SHP77 treated with DMSO at 0.1 percent for 48 hours (cell line): ENCODE measurements at places on chromosomes 4 and X.
A peak's percentile ranks its signal among the peaks of the same experiment; 100 is the strongest.

DNA sequence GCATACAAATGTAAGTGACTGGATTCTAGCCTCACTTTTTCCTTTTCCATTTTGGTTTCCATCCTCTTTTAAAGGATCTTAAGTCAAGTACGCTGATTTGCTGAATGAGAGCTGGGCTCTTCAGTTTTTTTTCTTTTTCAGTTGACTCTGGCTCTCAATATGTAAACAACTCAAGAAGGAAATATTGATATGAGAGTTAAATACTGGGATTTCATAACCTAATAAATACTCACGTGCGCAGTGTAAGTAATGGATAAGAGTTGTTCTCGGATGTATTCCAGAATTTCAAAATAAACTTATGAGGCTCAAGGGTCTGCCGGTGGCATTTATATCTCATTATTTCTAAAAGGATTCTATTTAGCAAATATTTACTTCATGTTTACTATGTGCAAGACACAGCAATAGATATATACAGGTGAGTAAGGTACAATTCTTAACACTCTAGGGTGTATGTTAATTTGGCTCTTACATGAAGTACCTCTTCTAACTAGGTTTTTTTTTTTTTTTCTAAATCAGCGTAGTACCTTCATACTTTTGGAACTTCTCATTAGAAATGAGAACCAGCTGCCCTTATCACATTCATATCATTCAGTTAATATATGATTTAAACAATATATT, 11.0 kb upstream of the MAGEB10 start:
- DNase-seq, result no peak

DNA sequence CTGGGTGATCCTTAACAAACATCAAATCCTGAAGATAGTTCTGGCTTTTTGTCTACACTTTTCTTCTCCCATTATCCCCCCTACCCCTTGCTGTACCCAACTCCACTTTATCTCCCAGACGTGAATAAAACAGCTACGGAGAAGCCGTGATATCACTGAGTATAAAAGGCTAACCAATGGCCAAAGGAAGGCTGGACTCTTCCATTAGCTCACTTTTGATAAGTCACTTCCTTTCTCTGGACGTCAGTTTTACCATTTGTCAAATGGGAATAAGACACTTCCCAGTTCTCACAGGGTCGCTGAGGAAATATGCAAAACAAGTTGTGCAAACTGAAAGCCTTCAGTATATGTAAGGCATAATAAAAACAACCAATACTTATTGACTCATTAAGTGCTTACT, 38.6 kb upstream of the EDA2R start:
- no peak for DNase-seq

- DNase-seq, result no peak
These were observed 1105.9 kb downstream of the ARAP2 start for GRCh38 chr4:35138449-35138848.

GRCh38 chr4:112942077-112942476, 107.4 kb upstream of the ANK2 start:
- no peak for DNase-seq

DNA sequence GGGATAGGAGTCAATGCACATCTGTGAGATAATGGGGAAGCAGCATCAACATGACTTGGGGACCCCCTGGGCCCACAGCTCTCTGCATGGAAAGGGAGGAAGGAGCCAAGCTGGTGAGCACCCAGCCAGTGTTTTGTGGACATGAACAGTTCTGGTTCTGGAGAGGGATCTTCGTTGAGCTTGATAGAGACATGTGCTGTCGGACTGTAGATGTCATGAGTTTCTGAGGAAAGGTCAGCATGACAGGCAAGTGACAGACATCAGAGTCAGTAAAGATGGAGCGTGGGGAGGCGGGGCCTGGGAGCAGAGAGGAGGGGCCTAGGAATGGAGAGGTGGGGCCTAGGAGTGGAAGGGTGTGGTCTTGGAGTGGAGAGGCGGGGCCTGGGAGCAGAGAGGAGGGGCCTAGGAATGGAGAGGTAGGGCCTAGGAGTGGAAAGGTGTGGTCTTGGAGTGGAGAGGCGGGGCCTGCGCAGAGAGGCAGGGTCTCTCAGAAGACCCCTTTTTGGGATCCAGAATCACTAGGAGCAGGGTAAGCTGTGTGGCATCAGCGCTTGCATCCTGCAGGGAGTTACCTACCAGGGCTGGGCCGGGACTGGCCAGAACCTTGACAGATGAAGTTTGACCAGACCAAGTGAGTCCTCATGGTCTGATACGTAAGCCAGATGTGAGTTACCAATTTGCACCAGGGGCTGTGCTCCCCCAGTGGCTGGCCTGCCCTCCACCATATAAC, 33.7 kb downstream of the PIGG start:
- DNase-seq, result no peak

- peak; percentile 65 for DNase-seq
These were observed 387.6 kb upstream of the ZFP42 start for GRCh38 chr4:187608001-187608421.

DNA sequence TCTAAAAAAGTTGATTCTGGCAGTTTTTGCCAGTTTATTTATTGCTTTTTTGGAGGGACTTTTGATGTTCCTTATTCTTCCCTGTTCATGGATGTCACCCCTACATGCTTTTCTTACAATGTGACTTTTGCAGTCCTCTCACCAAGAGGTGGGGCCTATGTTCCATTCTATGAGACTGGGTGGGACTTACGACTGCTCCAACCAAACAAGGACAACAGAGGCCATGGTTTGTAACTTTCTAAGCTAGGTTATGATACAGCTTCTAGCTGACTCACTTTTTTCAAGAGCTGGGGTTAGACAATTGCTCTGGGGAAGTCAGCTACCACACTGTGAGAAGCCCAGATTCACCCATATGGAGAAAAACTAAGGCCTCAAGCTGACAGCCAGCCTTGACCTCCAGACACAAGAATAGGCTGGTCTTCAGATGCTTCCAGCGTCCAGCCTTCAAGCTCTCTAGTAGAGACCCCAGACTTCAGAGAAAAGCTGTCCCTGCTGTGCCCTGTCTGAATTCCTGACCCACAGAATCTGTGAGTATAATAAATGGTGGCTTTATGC, 39.5 kb downstream of the ENOPH1 start:
- no peak for DNase-seq

GRCh38 chrX:106894978-106895452, 8.1 kb downstream of the RIPPLY1 start:
- DNase-seq, result no peak

GRCh38 chr4:127251423-127251822, 381.3 kb upstream of the INTU start:
- no peak for DNase-seq

DNA sequence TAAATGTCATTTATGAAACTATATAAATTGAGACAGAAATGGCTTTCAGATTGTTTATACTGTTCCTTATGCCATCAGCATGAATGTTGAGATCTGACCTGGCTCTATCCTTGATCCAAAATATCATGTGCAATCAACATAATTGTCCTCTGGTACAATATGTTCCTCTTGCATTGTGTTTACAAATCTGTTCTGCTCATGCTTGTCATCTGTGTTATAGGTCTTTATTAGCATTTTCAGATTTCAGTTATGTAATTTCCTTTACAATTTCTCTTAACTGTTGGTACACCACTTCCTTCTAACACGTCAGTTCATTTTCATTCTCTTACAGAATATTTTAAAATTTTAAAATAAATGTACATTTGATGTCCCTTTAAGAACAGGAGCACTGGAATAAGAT, 1.6 kb downstream of the HPGD start:
- no peak for DNase-seq

DNA sequence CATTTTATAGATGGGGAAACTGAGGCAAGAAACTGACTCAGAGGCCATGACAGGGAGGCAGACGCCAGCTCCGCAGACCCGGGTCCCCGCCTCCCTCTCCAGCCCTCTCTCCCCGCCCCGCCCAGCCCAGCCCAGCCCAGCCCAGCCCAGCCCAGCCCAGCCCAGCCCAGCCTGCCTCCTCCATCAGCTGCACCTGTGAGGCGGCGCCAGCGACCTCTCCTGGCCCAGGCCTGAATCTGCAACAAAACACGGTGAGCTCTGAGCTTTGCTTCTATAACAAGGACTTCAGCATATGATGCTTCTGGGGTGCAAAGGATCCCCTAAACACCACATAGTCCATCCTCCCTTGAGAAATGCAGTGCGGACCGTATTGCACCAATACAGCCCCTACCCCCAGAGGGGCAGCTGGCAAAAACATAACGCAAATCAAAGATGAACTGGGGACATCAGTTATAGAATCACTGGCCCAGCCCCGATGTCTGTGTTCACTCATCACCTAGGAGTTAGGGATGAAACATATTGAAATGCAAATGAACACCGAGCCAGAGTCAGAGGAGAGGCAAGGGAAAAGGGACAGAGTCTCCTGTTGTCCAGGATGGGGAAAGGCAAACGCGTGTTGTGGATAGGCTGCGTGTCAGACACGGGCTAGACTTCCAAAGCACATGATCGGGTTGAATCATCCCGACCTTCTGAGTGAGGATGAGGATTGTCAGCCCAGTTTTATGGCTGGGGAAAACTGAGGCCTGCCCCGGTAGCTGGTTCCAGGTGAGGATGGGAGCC, 216.1 kb upstream of the PSAPL1 start:
- no peak for DNase-seq

DNA sequence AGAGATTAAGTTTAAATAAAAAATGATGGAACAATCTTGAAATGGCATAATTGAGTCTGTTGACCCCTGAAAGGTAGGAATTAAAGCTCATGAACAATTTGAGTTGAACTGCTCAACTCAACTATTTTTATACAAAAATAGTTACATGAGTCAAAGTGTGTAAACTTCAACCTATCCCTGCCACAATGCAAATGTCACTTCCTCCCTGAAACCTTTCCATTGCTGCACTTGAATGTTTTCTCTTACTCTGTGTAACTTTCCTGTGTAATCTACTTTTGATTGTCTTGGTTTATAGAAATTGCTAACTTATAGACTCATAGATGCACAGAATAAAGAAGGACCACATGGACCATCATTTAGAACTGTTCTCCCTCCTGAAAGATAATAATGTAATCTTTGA, 218.5 kb downstream of the GBA3 start:
- DNase-seq, result no peak

GRCh38 chr4:186932631-186933187, 209.1 kb upstream of the FAT1 start:
- DNase-seq, result no peak
